Right cardiac atrium (tissue), 5 donors: ENCODE measurements at places on chromosomes 1 and 21.

- DNase-seq, result no peak
Measured at GRCh38 chr1:2494323-2494693, 18.2 kb downstream of the PLCH2 start.

DNA sequence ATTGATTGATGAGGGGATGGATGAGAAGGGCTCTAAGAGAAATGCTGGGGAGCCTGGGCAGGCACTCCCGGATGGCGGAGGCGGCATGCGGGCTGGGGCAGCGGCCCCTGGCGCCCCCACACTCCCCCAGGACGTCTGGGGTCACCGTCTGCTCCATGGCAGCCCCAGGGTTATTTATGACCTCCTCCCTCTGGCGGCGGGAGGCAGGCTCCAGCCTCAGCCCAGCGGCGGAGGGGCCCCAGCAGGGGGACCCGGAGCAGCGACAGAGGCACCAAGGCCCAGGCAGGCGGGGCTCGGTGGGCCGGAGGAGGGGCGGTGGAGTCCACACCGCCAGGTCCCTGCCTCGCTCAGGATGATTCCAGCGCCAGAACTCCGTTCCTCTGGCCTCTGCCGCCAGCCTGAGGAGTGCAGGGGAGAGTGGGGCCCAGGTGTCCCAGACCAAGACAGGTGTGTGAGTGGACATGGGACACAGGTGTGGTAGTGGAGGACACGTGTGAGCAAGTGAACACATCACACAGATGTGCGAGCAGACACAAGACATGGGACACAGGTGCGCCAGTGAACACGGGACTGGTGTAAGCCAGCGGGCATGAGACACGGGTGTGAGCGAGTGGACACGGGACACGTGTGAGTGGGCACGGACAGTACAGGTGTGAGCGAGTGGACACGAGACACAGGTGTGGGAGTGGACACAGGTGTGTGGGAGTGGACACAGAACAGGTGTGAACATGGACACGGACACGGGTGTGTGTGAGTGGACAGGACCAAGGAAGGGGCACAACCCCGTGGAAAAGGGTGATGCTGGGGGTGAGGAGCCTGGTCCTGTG, 2.5 kb upstream of the SAMD11 start:
- peak; percentile 79 for DNase-seq

DNA sequence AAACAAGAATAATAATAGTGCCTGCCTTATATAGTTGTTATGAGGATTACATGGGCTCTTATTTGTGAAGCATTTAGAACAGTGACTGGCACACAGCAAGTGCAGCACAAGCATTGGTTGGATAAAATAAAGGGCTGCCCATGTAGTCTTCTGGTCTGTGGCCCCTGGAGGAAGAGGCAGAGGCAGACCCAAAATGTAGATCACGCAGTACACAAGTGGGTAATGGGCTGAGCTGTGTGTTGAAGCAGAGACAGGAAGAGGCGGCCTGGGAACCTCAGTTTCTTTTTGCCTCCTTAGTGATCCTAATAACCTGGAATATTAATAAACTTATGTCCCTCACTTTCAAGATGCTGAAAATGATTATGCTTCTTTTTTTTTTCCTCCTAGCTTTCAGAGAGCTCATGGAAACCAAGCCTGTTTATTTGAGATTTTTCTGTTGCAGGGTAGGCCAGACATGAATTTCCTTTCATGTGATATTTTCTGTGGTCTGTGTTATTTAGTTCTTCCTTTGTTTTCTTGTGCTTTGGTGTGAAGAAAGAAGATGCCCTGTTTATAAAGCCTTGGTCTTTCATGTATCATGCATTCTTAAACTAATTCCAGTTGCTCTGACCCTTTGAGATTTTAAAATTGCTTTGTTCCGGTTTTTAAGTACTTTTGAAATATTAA, 42.5 kb downstream of the LRRC8D start:
- DNase-seq, result no peak

GRCh38 chr1:211577277-211577818, 1.6 kb downstream of the SLC30A1 start:
- DNase-seq, result no peak

- DNase-seq, result no peak
Measured at GRCh38 chr1:39110882-39111281, 84.7 kb downstream of the NDUFS5 start.

DNA sequence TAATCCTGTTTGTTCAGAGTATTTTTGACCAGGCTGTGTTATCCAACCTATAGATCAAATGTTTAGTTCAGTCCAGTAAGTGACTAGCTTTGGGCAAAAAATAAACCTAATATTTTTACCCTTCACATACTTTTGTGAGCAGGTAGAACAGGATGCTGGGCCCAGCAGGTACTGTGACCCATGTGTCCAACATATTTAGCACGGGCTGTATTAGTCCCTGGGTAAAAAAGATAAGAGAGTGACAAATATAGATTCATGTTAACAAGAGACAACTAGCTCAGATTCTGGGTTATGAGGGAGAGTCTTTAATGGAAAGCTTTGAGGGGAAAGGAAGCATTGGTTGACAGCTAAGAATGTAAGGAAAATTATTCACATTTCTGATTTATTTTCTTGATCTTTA, 43.1 kb downstream of the OLFM3 start:
- no peak for DNase-seq
